ENCODE measurements at places on chromosomes 5 and 9.

- no peak for DNase-seq
Observed at GRCh38 chr9:108535526-108535925, 320.3 kb downstream of the ACTL7B start.

- DNase-seq = no peak
Observed at GRCh38 chr5:168749391-168750100, 170.4 kb upstream of the PANK3 start.

GRCh38 chr5:179344431-179345182 lies 654 bp downstream of the ADAMTS2 start:
- DNase-seq = no peak

DNA sequence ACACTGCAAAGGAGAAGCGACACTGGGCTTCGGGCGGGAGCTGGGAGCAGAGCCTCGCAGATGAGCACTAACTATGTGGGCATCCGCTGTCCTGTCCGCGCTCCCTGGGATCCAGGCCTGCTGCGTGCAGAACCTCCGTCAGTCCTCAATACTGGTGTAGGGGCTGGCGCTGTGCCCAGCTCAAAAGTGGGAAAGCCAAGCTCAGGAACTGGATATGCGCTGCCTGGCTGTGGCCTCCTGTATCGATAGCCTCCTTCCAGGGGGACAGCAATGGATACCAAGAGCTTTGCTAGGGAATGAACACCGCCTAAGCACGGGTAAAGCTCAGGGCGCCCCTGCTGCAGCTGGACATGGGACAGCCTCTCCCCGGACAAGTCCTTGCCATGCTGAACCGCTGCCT lies 270.4 kb downstream of the NSG2 start:
- no peak for DNase-seq

GRCh38 chr5:155767470-155767869 lies 559.5 kb upstream of the SGCD start:
- DNase-seq = no peak

- no peak for DNase-seq
Observed at GRCh38 chr5:39219437-39219836, at the start of gene FYB1. FYB1 (minus strand) TSS chr5:39219563; CDS start chr5:39202960, 16,603 bp downstream.

DNA sequence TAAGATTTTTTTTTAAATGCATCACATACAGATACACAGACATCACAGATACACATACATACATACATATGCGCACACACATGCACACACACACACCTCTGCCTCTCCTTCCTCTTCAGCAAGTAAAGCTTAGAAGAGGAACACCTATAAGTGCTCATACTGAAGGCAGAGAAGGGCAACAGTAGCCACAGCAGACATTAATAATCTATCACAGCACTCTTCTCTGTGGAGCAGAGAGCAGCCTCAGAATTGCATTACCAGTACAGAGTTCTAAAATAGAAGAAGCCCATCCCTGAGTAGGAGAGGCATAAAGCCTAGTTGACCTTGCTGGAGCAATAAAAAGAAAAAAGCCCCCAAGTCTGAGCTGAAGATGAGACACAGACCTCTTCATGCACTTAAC lies 110.6 kb downstream of the MLLT3 start:
- no peak for DNase-seq

DNA sequence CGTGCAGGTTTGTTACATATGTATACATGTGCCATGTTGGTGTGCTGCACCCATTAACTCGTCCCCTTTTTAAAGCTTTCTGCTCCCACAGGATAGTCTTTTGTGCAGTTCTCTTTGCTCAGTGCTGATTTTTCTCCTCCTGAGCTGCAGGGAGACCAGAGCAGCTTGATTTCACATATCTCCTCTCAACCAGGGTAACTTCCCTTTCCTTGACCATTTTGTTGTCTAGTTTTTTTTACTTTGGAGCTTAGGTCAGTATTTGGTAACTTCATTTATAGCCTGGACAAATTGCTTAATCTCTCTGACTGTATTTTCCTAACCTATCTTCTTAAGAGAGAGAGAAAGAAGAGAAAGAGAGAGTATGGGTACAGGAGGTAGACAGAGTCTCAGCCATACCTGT lies 137.1 kb upstream of the ZNF366 start:
- DNase-seq = no peak

GRCh38 chr5:14435481-14435880 lies 146.1 kb upstream of the OTULINL start:
- no peak for DNase-seq

DNA sequence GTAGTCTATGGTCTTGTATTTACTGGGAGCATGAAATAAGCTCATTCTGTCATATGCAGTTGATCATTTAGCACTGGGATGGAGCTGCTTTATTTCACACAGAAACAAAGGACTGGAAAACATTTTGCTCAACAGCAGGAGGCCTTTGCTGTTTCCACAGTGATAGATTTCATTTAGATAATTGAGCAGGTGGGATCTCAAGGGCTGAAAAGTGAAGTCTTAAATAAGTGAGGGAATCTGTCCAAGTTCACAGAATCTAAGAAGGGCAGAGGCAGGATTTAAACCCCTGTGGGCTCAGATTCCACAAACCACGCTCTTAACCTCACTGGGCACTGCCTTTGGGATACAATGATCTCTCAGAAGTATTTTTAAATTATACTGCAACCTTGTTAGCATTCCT lies 47.8 kb downstream of the PRLR start:
- no peak for DNase-seq

- no peak for DNase-seq
Observed at GRCh38 chr9:15213249-15213648, 93.8 kb downstream of the TTC39B start.

GRCh38 chr9:38384990-38385848 lies 7.3 kb upstream of the ALDH1B1 start:
- no peak for DNase-seq

- no peak for DNase-seq
Observed at GRCh38 chr5:174292348-174292747, 246.8 kb downstream of the NSG2 start.

DNA sequence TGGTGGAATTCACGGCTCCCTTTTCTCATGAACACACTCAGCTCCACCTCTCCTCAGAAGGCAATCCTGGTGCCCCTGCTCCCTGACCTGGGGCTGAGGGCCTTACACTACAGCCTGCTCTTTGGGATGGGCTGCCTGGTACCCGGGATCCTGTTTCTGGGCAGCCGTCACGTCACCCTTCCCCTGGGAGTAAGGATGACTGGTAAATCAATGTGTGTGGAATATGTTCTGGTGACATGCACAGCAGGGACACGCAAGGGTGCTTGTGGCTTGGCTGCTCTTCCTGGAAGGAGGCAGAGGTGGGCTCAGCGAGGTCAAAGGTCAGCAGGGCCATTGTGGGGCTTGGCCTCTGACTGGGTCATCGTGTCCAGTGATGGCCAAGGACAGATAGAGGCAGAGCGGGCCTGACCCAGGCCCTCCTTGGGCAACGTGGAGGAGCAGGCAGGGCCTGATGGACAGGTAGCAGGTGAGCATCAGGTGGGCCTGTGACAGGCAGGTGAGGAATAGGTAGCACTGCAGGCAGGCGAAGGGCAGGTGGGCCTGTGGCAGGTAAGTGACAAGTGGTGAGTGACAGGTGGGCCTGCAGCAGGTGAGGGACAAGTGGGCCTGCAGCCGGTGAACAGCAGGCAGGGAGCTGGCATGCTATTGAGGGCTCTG lies 399.4 kb upstream of the IRX4 start:
- no peak for DNase-seq

DNA sequence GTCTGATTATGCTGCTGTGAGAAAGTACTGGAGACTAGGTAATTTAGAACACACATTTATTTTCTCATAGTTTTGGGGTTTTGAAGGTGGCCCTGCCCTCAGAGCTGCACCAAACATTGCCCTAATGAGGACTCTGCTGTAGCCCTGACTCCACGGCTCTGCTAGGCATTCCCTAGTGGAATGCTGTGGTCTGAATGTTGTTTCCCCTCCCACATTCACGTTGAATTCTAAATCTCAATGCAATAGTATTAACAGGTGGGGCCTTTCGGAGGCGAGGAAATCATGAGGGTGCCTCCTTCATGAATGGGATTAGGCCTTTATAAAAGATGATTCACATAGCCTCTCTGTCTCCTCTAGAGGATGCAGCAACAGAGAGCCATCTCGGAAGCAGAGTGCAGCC lies 25.7 kb downstream of the GADD45G start:
- DNase-seq = no peak

DNA sequence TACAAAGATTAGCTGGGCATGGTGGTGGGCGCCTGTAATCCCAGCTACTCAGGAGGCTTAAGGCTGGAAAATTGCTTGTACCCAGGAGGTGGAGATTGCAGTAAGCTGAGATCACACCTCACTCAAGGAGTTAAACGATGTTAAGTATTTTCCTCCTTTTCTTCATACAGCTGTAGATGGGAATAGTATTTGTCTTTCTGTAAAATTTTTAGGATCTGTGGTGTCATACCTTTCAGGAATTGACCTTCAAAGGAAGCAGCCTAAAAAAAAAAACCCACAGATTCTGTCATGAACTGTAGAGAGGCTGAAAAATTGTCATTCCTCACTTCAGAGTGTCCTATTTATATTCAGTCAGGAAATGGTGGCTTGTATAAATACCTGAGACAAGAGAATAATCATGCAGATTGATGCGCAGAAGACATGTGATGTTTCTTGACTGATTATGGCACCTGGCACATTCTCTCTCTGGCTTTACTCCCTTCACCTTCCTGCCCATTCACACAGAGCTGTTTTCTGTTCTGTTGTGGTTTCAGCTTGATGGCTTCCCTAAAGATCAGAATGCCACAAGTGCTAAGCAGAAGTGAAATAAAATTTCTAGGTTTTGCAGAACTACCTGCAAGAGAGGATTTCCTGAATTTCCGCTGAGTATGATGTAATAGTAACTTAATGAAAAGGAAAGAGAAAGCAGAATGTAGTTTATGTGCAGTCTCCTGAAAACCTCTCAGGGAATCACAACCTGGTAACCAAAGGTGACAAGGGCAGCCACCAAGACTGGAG lies 3.8 kb downstream of the IFNA1 start:
- DNase-seq = no peak

DNA sequence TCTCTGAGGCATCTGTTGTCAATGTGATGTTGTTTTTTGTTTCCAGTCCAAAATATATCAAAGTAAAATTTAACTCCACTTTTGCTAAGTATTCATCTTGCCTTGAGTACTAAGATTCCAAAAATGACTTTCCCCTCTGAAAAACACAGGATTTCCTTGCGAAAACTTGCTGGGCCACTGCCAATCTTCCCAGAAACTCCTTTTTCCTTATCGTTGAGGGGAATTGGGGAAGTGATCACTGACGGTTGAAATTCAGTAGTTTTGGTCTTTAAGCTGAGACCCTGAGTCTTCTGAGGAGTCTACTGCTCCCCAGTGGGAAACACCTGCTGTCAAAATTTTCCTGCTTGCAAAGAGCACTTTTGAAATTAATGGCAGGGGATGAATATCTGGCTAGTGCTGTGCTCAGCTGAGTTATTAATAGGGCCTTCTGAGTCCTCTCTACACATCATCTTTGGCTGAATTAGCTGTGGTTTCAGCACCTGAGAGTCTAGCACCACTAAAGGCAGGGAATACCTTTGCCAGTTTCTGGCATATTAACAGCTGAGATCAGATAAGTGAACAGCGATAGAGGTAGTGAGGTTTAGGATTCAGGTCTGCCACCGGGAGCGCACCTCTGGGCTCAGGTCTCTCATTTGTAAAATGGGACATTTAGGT lies 18.0 kb downstream of the TLR4 start:
- no peak for DNase-seq

GRCh38 chr5:135814812-135815211 lies 19.7 kb upstream of the SLC25A48 start:
- DNase-seq = no peak

DNA sequence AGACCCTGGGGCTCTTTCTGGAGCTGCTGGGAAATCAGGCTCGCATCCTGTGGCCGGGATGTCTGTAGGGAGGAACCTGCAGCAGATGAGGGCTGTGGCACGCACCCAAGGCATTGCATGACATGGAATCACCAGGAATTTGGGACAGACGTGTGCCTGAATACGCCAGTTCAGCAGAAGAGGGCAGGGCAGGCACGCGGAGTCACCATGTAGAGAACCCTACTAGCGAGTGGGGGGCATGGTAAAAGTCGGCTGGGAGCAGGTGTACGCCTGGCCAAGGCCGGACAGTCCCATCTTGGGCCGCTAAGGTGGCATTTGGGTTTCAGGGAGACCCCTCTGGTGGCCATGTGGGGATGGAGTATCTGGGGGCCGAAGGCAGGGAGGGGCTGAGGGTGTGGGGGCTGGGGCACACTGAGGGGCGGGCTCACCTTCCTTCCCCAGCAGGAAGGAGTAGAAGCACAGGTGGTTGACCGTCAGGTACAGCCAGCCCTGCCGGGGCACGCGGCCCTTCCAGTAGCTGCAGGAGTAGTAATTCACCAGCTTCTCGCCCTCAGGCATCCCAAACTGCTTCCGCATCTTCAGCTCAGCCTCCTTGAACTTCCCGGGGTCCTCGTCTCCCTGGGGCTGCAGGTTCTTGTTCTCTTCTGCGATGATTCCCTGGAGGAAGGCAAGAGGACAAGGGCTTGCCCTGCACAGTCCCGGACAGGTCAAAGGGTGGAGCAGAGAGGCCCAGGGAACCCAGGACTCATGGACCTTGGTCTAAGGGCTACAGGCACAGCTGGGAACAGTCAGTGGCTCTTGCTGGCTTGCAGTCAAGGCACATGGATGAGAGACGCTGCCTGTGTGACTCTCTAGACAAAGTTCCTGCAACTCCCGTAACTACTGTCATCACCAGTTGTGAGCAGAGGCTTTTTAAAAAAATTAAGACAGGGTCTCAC lies 13.5 kb downstream of the TBC1D9B start:
- no peak for DNase-seq

DNA sequence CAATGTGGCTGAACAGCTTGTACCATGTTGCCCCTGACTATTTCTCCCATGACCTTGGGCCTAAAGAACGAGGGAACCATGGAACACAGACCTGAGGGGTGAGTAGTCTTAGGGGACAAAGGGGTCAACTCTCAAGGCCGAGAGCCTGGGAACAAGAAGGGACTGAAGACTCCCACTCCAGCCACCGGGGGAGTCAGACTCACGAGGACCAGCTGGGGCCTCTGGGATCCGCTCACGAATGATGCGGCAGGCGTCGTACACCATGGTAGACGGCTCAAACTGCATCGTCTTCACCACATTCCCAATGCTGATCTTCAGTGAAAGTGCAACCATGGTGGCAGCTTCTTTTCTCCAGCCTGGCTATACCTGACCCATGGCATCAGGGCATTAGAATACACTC lies 6.6 kb downstream of the TLN1 start:
- DNase-seq = no peak

- no peak for DNase-seq
Observed at GRCh38 chr5:117568126-117568525, 993.5 kb upstream of the SEMA6A start.

DNA sequence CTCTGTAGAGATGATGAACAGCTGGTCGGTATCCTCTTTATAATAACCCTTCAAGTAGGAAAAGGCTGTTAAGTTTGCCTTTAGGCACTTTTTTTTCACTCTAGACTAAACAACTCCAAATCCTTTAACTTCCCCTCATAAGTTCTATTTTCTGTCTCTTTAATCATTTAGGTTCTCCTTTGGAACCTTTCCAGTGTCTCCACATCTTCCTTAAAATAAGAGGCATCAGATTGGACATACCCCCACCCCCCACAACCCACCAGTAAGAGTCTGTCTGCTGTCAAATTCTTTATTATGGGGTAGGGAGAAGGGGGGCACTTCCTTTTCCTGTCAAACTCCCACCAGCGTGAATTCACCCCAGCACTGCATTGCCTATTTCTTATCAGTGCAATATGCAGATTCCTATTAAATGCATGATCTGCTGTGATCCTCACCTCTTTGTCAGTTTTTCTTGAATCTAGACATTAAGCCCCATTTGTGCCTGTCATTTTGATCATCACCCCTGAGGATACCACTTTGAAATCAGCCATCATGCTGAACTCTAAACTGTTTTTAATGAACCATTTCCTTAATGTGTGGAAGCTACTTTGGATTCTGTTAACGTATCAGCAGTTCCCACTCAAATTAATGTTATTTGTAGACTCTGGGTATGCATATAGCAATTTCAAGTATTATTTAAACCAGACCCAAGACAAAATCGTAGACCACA lies 212.2 kb downstream of the PDZD2 start:
- DNase-seq = no peak

Data from activated CD8-positive, alpha-beta memory T cell treated with anti-CD3 and anti-CD28 coated beads for 1 hour (primary cell).